Occipital lobe (tissue), 3 donors: ENCODE measurements at places on chromosomes 7 and 10. TPM values are rescaled to one million over a fixed set of nuclear protein-coding genes. Genes with fewer than 3 reads are reported as not detected.

Gene OR2A1
- not detected for total RNA-seq

Gene KNDC1
- total RNA-seq = 5.9 TPM

Gene CARD11
- total RNA-seq = 0.31 TPM

Gene CYP3A4
- total RNA-seq = not detected

Gene ATRNL1
- total RNA-seq = 856 TPM
